ENCODE measurements at places on chromosomes 16 and 17.

- no peak for DNase-seq
These were observed 12.2 kb upstream of the TERF2 start for GRCh38 chr16:69397821-69398521.

- DNase-seq = no peak
These were observed 52.5 kb downstream of the PIPOX start for GRCh38 chr17:29095439-29095838.

- no peak for DNase-seq
These were observed 16.6 kb upstream of the G6PC1 start for GRCh38 chr17:42883802-42884558.

- no peak for DNase-seq
These were observed 5.9 kb downstream of the FOXJ1 start for GRCh38 chr17:76134911-76135809.

GRCh38 chr16:68764862-68765261, 27.8 kb downstream of the CDH1 start:
- DNase-seq = no peak

DNA sequence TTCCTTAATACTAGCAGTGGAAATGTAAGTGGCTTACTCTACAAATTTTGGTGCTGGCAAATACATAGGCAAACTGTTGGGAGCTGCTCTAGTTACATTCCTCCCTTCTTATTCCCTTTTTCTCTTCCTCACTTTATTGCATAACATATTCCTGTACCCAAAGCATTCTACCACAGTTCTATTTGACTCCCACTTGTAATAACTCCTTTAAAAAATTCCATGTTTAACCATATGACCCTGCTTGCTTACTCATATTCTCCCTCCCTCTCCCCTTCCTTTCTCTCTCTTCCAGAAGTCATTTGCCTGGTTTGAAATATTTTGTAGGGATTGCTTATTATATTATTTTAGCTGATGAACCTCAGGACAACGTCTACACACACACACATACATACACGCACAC, 22.7 kb downstream of the NQO1 start:
- no peak for DNase-seq

GRCh38 chr17:16512011-16512410, 20.0 kb upstream of the LRRC75A start:
- no peak for DNase-seq

All from stimulated activated CD8-positive, alpha-beta memory T cell treated with anti-CD3 and anti-CD28 coated beads, Interleukin-7, amount 100 ng/mL, for 1 hour (primary cell).